ENCODE measurements at places on chromosomes 1 and 21.
A peak's percentile ranks its signal among the peaks of the same experiment; 100 is the strongest.

- no peak for DNase-seq
Observed at GRCh38 chr21:42455754-42456440, 40.1 kb downstream of the RSPH1 start.

GRCh38 chr1:204426035-204426436, 14.4 kb upstream of the PPP1R15B start:
- no peak for DNase-seq

- DNase-seq, result no peak
Observed at GRCh38 chr1:85317560-85317959, 41.1 kb upstream of the BCL10 start.

- peak; percentile 63 for DNase-seq
Observed at GRCh38 chr1:155193275-155193990, 14.3 kb downstream of the THBS3 start.

GRCh38 chr1:5721634-5722215, 270.5 kb downstream of the NPHP4 start:
- no peak for DNase-seq

DNA sequence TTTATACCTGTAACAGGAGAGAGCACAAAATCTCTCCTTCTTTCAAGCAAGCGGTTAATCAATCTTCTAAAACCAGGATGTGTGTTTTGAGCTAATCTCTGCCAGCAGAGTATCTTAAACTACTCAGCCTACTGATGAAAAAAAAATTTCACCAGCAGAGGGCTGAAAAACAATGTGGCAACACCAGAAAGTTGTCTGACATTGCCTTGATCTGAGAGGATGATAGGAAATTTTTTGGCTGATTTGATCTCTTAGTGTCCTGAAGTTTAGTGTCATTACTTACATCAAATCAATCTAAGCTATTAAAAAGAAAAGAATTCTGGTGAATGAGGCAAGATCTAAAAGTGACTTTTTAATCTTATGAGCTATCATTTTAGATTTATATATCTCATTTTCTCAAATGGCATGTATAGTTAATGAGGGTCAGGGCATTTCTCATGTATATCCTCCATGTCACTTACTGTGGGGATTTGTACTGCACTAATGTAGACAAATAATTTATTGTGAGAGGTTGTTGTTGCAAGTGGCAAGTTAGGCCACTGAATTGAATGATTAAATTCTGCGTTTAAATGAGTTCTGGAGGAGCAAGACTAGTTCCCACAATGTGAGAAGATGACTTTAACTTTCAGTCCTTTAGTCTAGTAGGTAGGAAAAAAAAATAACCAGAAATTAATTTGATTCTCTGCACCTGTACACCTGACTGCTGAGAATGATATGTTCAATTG, 10.9 kb downstream of the ADAMTS1 start:
- DNase-seq, result no peak

GRCh38 chr1:91783423-91784170, 102.4 kb downstream of the TGFBR3 start:
- no peak for DNase-seq

GRCh38 chr1:35390600-35391494, 122.3 kb downstream of the ZMYM4 start:
- no peak for DNase-seq

DNA sequence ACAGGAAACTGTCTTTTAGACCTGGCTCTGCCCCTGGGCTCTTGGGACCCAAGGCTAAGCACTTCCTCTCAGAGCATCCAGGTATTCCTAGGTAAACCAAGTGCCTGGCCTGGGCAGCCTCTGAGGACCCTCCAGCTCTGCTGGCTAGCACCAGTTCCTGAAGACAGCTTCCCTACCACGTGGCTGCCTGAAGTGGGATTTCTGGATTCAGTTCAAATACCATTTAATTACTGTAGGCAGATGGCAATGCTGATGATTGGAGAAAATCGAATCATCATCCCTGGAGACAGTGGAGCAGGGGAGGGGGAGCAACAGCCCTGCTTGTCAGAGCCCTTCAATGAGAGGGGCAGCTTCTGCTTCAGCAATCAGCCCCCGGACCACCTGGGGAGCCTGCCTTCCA, 11.9 kb downstream of the KIF21B start:
- no peak for DNase-seq

- no peak for DNase-seq
Observed at GRCh38 chr1:208256091-208256490, 11.9 kb upstream of the PLXNA2 start.

DNA sequence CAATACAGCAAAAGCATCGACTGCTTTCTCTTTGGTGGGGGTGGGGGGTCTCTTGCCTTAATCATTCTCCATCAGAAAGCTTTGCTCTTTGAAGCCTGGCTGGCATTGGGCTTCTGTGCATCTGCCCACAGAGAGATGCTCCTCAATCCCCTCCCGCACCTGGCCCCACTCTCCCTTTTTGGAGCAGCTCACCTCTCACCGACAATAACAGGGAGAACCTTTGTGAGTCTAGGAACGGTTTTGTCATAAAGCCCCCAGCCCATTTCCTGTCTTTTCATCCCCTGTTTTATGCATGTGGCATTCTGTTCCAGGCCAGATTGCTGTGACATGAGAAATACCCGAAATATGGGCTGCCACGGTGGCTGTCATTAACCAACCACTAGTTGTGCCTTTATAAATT, 469.0 kb upstream of the VAMP3 start:
- no peak for DNase-seq

DNA sequence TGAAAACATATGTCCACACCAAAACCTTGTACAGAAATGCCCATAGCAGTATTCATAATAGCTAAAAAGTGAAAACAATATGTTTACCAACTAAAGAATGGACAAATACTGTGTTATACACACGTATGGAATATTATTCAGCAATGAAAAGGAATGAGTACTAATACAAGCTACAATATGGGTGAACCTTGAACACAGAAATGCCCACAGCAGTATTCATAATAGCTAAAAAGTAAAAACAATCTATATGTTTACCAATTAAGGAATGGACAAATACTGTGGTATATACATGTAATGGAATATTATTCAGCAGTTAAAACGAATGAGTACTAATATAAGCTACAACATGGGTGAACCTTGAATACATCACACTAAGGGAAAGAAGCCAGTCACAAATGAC, 3.0 kb downstream of the BTG3 start:
- no peak for DNase-seq

GRCh38 chr1:157776971-157777391, at the start of gene FCRL2:
FCRL2 (minus strand) TSS chr1:157777132; CDS start chr1:157777073, 59 bp downstream.
- no peak for DNase-seq

DNA sequence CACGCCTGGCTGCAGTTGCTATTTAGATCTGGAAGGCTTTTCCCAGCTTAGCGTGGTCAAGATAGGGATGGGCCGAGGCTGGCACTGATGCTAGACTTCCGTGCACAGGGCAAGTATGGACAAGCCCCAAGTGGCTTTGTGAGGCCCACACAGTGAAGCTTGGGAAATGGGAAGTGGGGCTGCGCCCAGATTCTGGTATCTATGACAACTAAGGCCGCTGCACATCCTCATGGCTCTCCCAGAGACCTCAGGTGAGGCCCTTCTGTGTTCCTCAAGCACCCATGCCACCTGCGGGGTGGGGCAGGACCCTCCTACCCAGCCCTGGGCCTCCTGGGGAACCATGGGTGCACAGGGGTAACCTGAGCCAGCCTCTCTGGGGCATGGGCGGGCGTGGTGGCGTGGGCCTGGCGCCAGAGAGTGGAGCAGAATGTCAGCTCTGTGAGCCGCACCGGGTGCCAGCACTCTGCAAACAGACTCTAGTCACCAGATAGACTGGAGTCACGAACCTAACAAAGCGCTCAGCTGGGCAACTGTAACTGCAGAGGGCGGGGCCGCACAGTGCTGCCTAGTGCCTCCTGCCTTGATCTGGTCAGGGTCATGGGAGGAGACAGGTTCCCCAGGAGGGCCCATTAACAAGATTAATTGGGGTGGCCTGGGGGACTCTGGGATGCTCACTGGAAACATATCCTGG, 46.4 kb downstream of the ELF3 start:
- no peak for DNase-seq

DNA sequence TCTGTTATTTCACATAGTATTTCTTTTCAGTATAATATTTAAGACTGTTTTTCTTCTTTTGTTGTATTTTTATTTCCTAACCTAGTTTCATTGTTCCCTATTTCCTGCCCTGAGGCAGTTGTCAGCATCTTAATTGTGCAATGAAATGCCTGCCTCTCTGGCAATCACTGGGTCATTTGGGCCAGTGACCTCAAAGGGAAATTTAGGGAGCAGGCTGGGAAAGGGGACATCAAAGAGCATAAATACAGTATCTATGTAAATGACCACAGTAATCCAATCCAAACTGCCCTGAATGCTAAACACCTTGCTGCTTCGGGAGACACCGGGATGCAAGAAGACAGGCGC, 147.8 kb downstream of the TLR5 start:
- DNase-seq, result no peak

- DNase-seq, result peak; percentile 18
Observed at GRCh38 chr1:206464456-206464964, 5.8 kb upstream of the IKBKE start.

Data from hypothalamus (tissue), 51 donors.